ENCODE measurements at places on chromosomes 7 and 10. TPM values are rescaled to one million over a fixed set of nuclear protein-coding genes. Genes with fewer than 3 reads are reported as not detected.
A peak's percentile ranks its signal among the peaks of the same experiment; 100 is the strongest.

FAM13C gene
- not detected for total RNA-seq

DNA sequence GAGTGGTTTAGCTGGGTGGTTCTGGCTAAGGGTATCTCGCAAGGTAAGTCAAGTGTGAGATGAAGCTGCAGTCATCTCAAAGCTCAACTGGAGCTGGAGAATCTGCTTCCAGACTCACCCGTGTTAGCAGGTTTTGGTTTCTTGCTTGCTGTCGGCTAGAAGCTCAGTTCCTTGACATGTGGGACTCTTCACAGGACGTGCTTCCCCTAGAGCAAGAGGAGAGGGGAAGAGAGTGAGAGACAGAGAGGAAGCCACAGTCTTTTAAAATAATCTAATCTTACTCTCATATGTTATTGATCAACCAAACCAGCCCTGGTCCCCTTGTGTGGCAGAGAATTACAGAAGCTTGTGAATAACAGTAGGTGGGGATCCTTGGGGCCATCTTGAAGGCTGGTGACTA is 199.5 kb downstream of the REEP3 start:
- DNase-seq = no peak

- DNase-seq = peak; percentile 82
Observed at GRCh38 chr7:5629941-5630340, 151.5 kb downstream of the RNF216 start.

GRCh38 chr10:12513003-12513365 is 163.6 kb downstream of the CAMK1D start:
- no peak for DNase-seq

- no peak for DNase-seq
Observed at GRCh38 chr7:36440880-36441279, 51.2 kb downstream of the ANLN start.

DNA sequence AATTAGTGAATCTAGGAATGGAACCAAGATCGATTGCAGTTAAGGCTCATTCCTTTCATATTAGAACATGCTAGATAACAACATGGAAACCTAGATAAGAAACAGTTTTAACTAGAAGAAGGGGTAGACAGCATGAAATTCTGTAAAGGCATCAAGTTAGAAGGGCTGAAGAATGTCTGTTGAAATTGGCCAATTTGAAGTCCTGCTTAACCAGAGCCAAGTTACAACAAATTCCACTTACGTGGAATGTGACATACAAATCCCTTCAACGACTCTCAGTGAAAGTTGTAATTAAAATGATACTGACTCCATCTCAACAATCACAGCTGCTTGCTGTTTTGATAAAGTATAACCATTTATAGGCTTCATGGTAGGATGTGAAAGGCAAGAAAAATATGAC is 1065.7 kb downstream of the DNAJB9 start:
- no peak for DNase-seq

- DNase-seq = peak; percentile 50
Observed at GRCh38 chr7:24826662-24827020, 69.4 kb upstream of the GSDME start.

DNA sequence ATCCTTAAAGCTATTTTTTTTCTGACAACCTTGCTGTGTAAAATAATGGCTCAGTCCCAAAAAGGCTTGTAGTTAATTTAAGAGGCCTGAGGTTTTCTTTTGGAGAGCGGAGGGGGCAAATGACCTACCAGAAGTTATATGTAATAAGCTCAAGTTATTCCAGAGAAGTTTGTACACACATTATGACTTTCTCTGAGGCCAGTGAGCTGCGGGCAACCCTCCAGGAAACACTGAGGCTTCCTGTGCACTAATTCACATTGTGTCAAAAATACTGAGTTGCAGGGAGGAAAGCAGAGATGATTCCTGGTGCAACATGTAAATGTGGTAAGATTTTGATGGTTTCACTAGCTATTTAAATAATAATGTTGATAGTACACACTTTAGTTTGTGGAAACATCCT is 188.6 kb downstream of the DIP2C start:
- no peak for DNase-seq

- DNase-seq = no peak
Observed at GRCh38 chr7:134044682-134045081, 82.5 kb upstream of the LRGUK start.

DNA sequence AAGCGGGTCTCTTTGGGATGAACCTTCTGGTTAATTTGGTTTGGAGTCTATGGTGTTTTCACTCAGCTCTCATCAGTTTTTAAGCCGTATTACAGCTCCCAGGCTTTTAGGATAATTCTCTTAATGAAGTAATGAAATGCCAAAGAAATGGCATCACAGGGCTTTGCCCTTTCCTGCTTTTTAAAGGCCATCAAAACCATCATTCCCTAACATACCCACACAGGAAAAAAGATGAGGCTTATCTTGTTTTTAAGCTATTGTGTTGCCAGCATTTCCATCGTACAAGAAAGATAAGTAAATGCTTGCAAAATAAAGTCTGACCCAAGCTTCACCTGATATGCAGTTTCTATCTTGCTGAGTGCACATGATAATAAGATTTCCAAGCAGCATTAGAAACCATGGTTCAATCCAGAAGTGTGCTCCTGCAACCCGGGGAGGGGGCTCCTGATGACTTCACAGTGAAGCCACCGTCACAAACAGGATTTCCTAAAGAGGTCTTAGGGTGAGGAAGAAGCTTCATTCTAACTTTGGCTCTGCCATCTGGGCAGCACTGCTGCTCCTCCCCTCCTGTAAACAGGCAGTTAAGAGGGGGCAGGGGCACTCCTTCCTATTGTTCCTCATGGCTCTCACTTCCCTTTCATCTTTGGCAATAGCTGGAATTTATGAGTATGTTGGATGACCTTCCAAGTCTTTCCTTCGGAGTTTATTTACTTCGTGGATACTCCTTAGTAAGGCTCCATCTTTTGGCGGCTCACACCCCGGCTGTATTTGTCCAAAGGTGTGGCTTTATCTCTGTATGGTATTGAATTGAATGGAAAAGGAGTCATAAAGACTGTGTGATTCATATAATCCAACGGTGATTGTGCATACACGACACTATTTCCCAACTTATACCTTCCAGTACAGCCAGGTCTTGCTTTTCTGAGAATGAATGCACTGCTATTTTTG is 55.2 kb upstream of the FAM133B start:
- DNase-seq = peak; percentile 43

- no peak for DNase-seq
Observed at GRCh38 chr10:59383436-59383835, 21.1 kb upstream of the FAM13C start.

DNA sequence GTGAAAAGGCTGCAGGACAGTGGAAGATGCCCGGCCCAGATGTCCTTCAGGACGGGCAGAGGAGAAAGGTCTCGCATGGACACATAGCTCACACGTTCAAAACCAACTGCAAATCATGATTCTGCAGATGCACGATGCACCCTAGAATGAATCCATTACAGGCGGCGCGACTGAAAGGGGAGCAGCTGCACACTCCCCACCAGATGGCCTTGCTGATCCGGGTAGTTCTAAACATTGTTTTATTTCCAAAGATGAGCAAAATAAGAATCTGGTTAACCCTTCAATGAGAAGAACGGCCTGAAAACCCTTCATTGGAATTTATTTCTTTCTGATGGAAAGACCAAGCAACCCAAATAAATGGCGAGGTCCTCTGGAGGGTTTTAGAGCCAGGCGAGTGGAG is 33.8 kb downstream of the CHST15 start:
- DNase-seq = no peak

GRCh38 chr7:17963281-17963680 is 23.0 kb upstream of the SNX13 start:
- no peak for DNase-seq
